ENCODE measurements at places on chromosomes 1 and 21. TPM values are rescaled to one million over a fixed set of nuclear protein-coding genes. Genes with fewer than 3 reads are reported as not detected.

DNA sequence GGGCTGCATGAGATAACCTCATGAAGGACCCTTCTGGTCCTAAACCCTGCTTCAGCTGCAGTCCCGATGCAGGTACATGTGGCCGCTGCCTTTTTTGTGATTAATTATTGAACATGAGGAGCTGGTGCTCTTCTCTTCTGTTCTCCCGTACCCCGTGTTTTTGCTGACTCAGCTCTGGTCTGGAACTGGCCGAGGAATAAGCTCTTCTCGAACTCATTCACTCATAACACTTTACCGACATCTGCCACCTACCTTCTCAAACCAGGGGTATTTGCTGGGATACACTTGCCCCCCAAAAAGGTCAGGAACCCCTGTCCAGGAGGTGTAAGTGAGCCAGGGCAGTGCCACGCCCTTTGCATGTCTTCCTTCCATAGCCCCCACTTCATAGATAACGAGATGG lies 31.8 kb downstream of the KCNQ4 start:
- no peaks in the 10 kb centered on the region for H3K27me3 ChIP-seq
- H3K4me3 ChIP-seq, result no peak overlapping the region
- H3K27ac ChIP-seq, result no peak overlapping the region
- H3K36me3 ChIP-seq, result no peaks in the 10 kb centered on the region

- H3K4me3 ChIP-seq, result no peak overlapping the region
- no peaks in the 10 kb centered on the region for H3K27me3 ChIP-seq
- no peaks in the 10 kb centered on the region for H3K4me1 ChIP-seq
- no peaks in the 10 kb centered on the region for H3K36me3 ChIP-seq
- no peak overlapping the region for H3K27ac ChIP-seq
- DNase-seq, result no peak
Measured at GRCh38 chr1:56097713-56098112, 481.6 kb downstream of the PLPP3 start.

DNA sequence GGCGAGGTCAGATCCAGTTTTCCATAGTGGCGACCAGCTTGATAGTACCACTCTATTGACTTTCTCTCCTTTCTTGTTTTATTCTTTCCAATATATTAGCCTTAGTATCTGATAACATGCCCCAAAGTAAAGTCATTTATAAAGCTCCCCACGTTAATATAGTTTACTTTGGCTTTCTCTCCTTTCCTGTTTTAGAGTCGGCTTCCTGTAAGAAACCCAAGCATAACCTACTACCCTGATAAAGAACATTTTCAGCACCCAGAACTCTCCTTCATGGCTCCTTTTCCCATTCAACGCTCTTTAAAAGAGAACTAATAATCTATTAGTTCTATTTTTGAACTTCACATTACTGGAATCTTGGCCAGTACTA lies 23.7 kb downstream of the CD1D start:
- no peaks in the 10 kb centered on the region for H3K4me1 ChIP-seq
- H3K4me3 ChIP-seq, result no peak overlapping the region
- DNase-seq, result no peak
- no peaks in the 10 kb centered on the region for H3K36me3 ChIP-seq
- H3K27me3 ChIP-seq, result peaks cover 33% of the 10 kb centered on the region

DNA sequence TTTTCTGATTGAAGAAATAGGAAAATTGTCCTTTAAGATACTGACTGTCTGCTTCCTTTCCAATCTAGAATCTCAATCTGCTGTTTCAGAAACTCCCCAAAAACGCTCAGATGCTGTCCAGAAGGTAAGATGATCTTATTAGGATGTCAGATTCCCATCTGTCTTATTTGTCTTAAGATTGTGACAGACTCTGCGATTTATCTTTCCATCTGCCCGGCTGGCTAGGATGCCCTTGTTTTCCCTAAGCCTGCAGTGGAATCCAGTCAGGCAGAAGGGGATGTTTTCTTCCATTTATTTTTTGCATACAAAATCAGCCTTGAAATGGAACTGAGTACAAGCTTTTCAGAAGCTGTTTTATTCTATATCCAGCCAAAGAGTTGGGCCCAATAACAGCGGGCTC lies 96.5 kb downstream of the FMN2 start:
- no peak overlapping the region for H3K4me3 ChIP-seq
- no peak overlapping the region for H3K27ac ChIP-seq
- no peaks in the 10 kb centered on the region for H3K36me3 ChIP-seq
- H3K4me1 ChIP-seq, result no peaks in the 10 kb centered on the region
- peaks cover 7% of the 10 kb centered on the region for H3K27me3 ChIP-seq

- DNase-seq, result no peak
- H3K4me3 ChIP-seq, result no peak overlapping the region
- no peak overlapping the region for H3K27ac ChIP-seq
- H3K27me3 ChIP-seq, result no peaks in the 10 kb centered on the region
Measured at GRCh38 chr1:232204269-232204668, 425.7 kb downstream of the SIPA1L2 start.

MAB21L3 gene
- 4.8 TPM for total RNA-seq

GJA4 gene
- not detected for total RNA-seq

DNA sequence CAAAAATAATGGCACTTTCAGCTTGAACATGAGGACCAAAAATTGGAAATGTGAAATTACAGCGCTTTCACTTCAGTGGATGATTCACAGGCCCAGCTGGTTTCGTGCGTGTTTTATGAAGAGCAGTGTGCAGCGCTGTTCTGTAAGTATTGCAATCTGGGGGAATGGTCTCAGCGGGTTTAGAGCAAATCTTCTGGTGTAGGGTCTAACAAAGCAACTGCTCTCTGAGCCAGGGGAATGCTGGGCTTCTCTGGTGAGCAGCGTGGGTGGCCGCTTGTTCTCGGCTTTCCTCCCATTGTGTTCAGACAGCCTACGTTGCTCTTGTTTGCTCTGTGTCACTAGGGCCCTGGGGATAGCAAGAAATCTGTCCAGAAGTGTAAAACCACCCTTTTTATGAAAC lies 42.4 kb upstream of the GADD45A start:
- no peak overlapping the region for H3K4me3 ChIP-seq
- H3K27me3 ChIP-seq, result no peaks in the 10 kb centered on the region
- H3K36me3 ChIP-seq, result no peaks in the 10 kb centered on the region
- H3K4me1 ChIP-seq, result peaks cover 10% of the 10 kb centered on the region
- no peak overlapping the region for H3K27ac ChIP-seq

DNA sequence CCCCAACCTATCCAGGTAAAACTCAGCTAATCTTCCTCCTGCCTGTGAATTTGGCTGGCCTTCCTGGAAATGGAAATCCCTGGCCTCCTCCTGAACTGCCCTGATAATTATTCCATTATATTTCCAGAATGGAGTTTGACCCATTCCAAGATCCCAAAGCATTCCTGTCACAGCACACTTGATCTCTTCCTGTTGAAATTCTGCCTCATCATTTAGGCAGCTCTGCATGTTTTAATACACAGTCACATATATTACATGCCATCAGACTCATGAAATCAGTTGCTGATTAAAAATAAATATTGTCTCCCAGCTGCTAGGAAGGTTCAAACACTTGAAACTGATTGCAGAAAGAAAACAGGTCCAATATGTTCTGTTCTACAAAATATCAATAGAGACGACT lies 148.2 kb upstream of the PALMD start:
- no peak for DNase-seq
- no peaks in the 10 kb centered on the region for H3K36me3 ChIP-seq
- no peak overlapping the region for H3K27ac ChIP-seq
- H3K27me3 ChIP-seq, result no peaks in the 10 kb centered on the region
- H3K4me1 ChIP-seq, result no peaks in the 10 kb centered on the region
- H3K4me3 ChIP-seq, result no peak overlapping the region

DNA sequence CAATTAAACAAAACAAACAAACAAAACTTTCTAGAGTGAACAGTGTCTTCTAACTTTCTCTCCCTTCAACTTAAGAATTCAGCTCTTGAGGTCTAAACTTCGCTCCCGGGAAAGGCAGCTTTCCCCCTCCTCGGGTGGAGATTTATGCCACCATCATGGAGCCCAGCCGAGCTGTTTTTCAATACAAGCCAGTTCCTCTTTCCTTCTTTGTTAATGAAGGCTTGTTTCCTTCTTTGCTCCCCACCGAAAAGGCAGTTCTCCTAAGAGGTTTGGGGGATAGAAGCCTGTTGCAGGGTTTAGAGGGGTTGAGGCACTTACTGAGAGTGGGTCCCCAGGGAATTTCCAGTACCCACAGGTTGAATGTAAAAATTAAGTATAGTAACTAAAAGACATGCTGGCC lies 26.5 kb downstream of the OLIG1 start:
- no peaks in the 10 kb centered on the region for H3K36me3 ChIP-seq
- H3K27ac ChIP-seq, result no peak overlapping the region
- no peak for DNase-seq
- H3K4me3 ChIP-seq, result no peak overlapping the region

- no peak overlapping the region for H3K27ac ChIP-seq
- no peaks in the 10 kb centered on the region for H3K27me3 ChIP-seq
- no peak overlapping the region for H3K4me3 ChIP-seq
- no peaks in the 10 kb centered on the region for H3K36me3 ChIP-seq
- DNase-seq, result no peak
Measured at GRCh38 chr1:243288062-243288461, 32.2 kb downstream of the SDCCAG8 start.

DNA sequence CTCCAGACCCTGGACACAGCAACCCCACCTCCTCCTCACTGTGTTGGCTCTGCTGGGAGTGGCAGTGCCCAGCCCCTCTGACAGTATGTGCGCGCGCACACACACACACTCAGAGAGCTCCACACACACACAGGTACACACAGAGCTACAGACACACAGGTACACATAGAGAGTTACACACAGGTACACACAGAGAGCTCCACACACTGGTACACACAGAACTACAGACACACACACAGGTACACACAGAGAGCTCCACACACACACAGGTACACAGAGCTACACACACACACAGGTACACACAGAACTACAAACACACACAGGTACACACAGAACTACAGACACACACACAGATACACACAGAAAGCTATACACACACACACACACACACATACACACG lies 6.3 kb upstream of the PRKCZ start:
- H3K4me1 ChIP-seq, result peaks cover 5% of the 10 kb centered on the region
- H3K36me3 ChIP-seq, result no peaks in the 10 kb centered on the region
- H3K4me3 ChIP-seq, result no peak overlapping the region
- no peak overlapping the region for H3K27ac ChIP-seq
- peaks cover 3% of the 10 kb centered on the region for H3K27me3 ChIP-seq

DNA sequence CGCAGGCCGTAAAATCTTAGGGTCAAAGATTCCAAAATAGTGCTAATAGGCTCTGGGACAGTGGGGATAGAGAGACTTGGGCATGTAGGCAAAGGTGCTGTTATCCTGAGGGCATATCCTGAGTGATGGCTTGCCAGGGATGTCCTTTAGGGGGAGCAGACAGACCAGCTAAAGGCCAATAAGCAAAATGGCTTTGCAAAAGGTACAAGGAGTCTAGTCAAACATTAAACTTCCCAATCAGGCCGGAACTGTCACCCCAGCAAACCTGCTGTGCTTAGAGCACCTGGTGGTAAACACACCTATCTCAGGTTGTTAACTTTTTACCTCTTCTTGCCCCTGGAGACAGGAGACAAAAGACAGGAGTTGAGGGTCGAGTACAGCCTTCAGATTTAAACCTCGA lies 49.1 kb downstream of the TRABD2B start:
- DNase-seq, result peak; percentile 12
- H3K27ac ChIP-seq, result no peak overlapping the region
- peaks cover 25% of the 10 kb centered on the region for H3K27me3 ChIP-seq
- H3K4me1 ChIP-seq, result no peaks in the 10 kb centered on the region
- no peaks in the 10 kb centered on the region for H3K36me3 ChIP-seq

HPDL gene
- 7.8 TPM for total RNA-seq

- H3K4me3 ChIP-seq, result no peak overlapping the region
- DNase-seq, result no peak
- H3K27me3 ChIP-seq, result peaks cover 34% of the 10 kb centered on the region
Measured at GRCh38 chr1:153483776-153484175, 23.3 kb upstream of the S100A7 start.

GRCh38 chr1:103171041-103171590 lies 62.8 kb upstream of the COL11A1 start:
- no peak overlapping the region for H3K27ac ChIP-seq
- DNase-seq, result no peak
- no peaks in the 10 kb centered on the region for H3K4me1 ChIP-seq
- no peaks in the 10 kb centered on the region for H3K27me3 ChIP-seq

DNA sequence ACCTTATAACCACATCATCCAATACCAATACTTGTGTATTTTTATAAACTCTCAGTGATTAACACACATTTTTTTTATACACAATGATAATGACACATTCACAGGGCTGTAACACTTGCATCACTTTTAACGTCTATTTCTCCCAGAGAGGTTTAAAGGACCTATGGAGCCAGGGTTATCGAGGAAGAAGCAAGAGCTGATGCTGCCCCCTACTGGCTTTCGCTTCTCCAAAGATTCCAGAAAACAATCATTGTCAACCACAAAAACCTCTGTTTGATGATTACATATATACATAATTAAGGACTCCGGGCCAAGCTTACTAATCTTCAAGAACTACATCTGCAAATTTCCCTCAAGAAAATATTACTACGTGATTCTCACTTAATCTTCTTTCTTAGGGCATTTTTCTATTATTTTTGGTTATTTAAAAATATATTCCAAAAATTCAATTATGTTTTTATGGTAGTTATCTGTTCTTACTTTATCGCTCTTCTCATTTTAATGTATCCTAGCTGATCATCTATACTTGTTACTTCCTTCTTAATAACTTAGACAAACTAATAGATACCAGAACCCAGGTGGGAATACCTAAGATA lies 214.5 kb downstream of the VAV3 start:
- peak; percentile 90 for DNase-seq
- H3K4me1 ChIP-seq, result peaks cover 25% of the 10 kb centered on the region
- no peaks in the 10 kb centered on the region for H3K27me3 ChIP-seq
- no peaks in the 10 kb centered on the region for H3K36me3 ChIP-seq

- no peak for DNase-seq
- H3K4me1 ChIP-seq, result peaks cover 3% of the 10 kb centered on the region
- H3K36me3 ChIP-seq, result peaks cover 8% of the 10 kb centered on the region
- no peak overlapping the region for H3K4me3 ChIP-seq
- H3K27ac ChIP-seq, result no peak overlapping the region
Measured at GRCh38 chr1:145906954-145907753, 2.7 kb downstream of the ITGA10 start.

DNA sequence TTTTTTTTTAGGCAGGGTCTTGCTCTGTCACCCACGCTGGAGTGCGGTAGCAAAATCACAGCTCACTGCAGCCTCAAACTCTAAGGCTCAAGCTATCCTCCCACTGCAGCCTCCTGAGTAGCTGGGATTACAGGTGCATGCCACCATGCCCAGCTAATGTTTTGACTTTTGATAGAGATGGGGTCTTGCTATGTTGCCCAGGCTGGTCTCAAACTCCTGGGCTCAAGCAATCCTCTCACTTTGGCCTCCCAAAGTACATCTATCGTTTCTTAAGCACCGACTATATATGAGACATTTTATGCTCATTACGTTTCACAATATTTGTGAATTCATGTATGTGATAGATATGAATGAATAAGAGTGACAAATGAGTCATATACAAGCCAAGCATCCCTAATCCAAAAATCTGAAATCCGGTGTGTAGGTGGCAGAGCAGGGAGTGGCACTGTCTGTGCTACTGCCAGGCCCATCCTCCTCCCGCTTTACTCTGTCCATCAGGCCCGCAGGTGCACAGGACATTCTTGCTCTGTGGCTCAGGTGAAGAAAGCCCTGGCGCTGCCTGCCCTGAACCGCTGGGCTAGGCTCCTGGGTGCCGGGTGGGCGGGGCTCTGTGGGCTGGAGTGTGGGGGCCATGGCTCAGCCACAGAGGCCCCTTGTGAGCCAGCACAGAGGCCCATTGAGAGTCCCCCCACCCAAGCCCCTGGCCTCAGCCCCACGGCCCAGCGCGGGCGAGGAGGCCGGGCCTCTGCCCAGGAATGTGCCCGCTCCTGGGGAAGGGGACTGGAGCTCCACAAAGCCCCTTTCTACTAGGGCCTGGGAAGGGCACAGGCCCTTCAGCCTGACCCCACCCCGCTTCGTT lies 45.3 kb downstream of the HSPG2 start:
- no peak overlapping the region for H3K27ac ChIP-seq
- H3K27me3 ChIP-seq, result no peaks in the 10 kb centered on the region
- no peak for DNase-seq
- no peaks in the 10 kb centered on the region for H3K36me3 ChIP-seq

Data from A673 (cell line).